CD4-positive, alpha-beta memory T cell (primary cell): ENCODE measurements at places on chromosomes 7 and 10. TPM values are rescaled to one million over a fixed set of nuclear protein-coding genes. Genes with fewer than 3 reads are reported as not detected.

LRRC18 gene
- total RNA-seq: not detected

TUBAL3 gene
- total RNA-seq: not detected

ANXA8 gene
- not detected for total RNA-seq

FAM13C gene
- not detected for total RNA-seq

OR6B1 gene
- not detected for total RNA-seq

OR2A7 gene
- 4.0 TPM for total RNA-seq

MEIG1 gene
- not detected for total RNA-seq

CDHR1 gene
- 0.12 TPM for total RNA-seq

OPN4 gene
- not detected for total RNA-seq

OR13A1 gene
- not detected for total RNA-seq

KAZALD1 gene
- not detected for total RNA-seq

DKK1 gene
- not detected for total RNA-seq

MYOZ1 gene
- total RNA-seq: not detected

TMEM130 gene
- total RNA-seq: not detected

CALY gene
- total RNA-seq: 7.2 TPM

COPG2 gene
- total RNA-seq: 7.6 TPM

PUS7 gene
- total RNA-seq: 5.9 TPM

GIMAP2 gene
- total RNA-seq: 244 TPM

ZCWPW1 gene
- total RNA-seq: 10.1 TPM

TLX1 gene
- total RNA-seq: not detected

PRKG1 gene
- total RNA-seq: 0.20 TPM

MYL10 gene
- not detected for total RNA-seq

CLDN4 gene
- total RNA-seq: not detected

GPR26 gene
- total RNA-seq: not detected

DCLRE1A gene
- 4.7 TPM for total RNA-seq

PLEKHS1 gene
- total RNA-seq: not detected

TAS2R41 gene
- total RNA-seq: 0.73 TPM

IDI2 gene
- total RNA-seq: not detected

SLF2 gene
- 49.3 TPM for total RNA-seq

BMPER gene
- total RNA-seq: not detected

SMKR1 gene
- total RNA-seq: 1.2 TPM

PRPS1L1 gene
- total RNA-seq: not detected

THSD7A gene
- total RNA-seq: not detected

BAG3 gene
- 20.8 TPM for total RNA-seq

PALD1 gene
- not detected for total RNA-seq
